ENCODE measurements at places on chromosomes 5 and 9.

GRCh38 chr5:177015156-177015555 lies 7.3 kb upstream of the ZNF346 start:
- DNase-seq, result no peak

- DNase-seq, result no peak
Measured at GRCh38 chr5:40875958-40876357, 33.3 kb upstream of the C7 start.

DNA sequence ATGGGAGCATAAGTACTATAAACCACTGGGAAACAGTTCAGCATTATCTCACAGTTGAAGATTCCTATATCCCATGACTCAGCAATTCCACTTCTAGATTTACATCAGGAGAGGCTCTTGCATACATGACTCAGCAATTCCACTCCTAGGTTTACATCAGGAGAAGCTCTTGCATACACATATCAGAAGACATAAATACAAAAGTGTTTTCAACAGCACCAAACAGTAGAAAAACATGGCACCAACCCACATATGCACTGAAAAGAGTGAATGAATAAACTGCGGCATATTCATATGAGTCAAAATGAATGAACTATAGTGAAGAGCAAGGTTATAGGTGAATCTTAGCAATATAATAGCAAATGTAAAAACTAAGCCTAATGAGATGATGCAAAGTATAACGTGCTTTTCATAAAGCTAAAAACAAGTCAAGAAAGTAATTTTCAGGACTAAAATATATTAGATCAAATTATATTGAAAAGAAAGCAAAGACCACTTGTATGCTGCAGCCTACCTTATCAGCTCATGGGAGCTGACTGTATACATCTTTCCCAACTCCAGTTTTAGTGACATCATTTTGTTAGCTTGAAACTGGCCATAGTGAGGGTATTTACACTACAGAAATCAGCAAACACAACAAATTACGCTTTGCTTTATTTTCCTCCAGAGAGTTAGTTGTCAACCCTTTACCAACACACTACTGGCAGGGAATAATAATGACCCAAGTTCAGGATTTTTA lies 95.8 kb downstream of the ANKRD18B start:
- no peak for DNase-seq

DNA sequence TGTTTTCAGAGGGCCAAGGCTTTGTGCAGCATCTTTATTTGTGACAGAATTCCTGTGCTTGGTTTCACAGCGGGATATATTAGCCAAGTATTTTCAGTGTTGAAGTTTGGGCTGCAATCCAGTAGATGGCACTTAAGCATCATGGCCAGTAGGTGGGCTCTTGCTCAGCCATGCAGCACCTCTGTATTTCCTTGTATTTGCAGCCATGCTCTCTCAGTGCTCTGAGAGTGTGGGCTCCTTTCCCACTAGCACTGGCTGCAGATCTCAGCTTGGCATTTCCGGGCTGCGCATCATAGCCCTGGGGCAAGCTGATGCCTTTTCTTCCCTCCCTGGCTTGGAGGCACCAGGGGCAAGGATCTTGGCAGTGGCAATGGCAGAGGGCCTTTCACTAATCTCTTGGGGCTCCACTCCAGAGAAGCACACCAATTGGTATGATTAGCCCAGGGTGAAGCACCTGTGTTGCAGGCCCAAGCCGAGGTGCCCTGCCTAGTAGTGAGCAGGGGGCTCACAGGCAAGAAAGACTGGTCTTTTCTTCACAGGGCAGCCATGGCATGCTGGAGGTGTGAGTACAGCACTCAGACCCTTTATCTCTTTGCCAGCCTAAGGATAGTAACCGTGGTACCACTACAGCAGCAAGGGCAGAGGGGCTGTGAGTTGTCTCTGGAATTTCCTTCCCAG lies 48.3 kb downstream of the SLCO6A1 start:
- peak; percentile 31 for DNase-seq

DNA sequence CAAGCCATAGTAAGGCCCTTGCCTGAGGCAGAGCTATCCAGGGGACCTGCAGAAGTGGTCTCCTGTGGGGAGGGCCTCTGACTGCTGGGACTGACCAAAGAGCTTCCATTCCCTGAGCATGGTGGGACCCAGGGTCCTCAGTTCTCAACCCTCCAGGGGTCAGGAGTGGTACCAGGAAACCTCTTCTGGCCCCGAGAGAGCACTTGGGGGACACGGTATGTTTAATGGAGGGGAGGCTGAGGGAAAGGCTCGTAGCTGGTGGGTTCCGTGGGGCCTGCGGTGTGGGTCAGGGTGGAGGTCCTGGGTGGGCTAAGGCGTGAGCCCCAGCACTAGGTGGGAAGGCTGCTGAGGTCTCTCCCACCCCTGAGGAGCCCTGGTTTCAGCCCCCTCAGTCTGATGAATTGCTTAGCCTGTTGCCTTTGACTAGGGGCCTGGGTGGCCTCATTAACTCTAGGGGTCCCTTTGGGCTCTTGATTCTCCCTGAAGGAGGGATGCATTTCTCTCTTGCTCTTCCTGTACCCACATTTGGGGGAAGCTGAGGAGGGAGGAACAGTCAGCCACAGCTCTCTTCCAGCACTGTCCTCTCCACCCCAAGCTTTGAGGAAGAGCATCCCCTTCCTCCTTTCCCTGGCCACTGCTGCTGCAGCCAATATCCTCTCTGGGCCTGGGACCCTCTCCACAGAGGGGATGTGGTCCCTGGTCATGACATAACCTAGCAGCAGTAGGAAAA lies 34.0 kb downstream of the CSF1R start:
- DNase-seq, result no peak

- DNase-seq, result no peak
Measured at GRCh38 chr9:32735476-32735875, 47.9 kb upstream of the TMEM215 start.

- DNase-seq, result peak; percentile 41
Measured at GRCh38 chr5:107985144-107985543, 314.4 kb upstream of the EFNA5 start.

GRCh38 chr9:134592018-134592818 lies 49.4 kb upstream of the COL5A1 start:
- DNase-seq, result no peak

GRCh38 chr5:14757850-14758249 lies 93.3 kb downstream of the OTULIN start:
- no peak for DNase-seq

DNA sequence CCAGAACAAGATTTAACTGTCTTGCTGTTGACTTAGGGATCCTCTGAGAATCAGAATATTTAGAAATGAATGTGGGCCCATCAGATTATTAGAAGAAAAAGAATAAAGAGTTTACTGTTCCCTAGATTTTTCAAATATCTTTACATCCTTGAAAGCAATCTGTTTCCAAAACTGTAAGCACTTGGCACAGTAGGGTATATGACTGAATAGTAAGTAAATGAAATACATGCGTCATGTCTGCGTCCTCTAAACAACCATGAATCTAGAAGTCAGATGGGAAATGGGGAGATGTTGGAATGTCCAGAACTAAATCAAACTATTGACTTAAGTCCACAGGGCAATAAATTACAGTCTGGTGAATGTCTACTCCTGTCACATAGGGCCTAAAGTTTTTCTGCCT lies 26.1 kb downstream of the TTC23L start:
- no peak for DNase-seq

DNA sequence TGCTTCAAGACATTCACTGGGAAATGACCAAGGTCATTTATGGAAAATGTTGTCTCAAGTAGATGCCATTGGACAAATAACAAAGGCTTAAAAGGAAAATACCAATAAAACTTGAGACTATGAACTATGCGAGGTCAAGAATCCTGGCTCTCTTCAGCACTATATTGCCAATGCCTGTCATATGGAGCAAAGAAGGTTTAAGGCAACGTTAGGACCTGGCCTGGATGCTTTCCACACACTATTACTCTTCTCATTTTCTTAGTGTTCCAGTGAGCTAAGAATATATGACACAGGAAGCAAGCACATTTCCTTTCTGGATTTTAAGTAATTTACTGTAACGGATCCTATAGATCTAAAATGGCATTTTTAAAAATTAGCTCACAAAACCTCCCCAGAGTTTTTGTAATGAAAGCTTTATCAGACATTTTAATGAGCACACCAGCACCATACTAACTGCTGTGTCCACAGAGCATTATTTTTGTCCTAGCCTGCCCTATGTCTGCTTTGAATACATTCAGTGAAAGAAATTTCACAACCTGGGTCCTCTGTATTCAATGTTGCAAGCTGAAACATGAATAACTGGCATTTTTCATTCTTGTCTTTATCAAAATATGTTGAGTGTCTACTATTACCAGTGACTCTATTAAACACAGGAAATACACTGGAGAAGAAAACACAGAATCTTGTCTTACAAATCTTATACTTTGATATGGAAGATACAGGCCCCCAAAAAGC lies 315.6 kb downstream of the CETN3 start:
- no peak for DNase-seq

DNA sequence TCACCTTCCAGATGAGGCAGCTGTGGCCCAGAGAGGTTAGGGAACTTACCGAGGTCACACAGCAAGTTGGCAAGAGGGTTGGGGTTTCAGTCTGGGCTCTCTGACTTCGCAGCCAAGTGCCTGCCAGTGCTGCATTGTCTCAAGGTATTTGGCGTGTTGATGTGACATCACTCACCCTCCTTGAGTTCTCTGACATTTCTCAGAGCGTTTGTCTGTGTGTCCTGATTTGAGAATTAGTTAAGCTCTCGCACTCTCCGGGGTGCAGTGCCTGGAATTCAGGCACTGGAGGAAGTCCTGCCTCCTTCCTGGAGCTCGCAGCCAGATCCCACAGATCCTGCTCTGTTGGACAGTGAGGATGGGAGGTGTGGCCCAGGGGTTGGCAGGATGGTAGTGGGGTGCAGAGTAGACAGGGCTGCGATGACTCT lies 25.7 kb downstream of the WWC1 start:
- DNase-seq, result no peak

DNA sequence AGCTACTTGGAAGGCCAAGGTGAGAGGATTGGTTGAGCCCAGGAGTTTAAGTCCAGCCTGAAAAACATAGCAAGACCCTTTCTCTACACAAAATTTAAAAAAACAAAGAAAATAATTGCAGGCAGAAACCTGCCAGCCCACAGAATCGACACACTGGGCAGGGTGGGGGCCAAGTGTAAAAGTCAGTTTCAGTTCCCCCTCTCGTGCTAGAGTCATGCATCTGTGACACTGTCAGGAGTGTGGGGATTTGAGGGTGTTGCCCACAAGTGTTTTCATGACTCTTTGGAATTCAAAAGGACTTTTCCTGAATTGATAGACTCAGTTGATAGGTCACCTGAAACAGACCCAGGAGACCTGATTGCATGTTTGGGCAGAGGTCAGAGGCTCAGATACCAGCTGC lies 47.6 kb downstream of the PRRC2B start:
- DNase-seq, result no peak

DNA sequence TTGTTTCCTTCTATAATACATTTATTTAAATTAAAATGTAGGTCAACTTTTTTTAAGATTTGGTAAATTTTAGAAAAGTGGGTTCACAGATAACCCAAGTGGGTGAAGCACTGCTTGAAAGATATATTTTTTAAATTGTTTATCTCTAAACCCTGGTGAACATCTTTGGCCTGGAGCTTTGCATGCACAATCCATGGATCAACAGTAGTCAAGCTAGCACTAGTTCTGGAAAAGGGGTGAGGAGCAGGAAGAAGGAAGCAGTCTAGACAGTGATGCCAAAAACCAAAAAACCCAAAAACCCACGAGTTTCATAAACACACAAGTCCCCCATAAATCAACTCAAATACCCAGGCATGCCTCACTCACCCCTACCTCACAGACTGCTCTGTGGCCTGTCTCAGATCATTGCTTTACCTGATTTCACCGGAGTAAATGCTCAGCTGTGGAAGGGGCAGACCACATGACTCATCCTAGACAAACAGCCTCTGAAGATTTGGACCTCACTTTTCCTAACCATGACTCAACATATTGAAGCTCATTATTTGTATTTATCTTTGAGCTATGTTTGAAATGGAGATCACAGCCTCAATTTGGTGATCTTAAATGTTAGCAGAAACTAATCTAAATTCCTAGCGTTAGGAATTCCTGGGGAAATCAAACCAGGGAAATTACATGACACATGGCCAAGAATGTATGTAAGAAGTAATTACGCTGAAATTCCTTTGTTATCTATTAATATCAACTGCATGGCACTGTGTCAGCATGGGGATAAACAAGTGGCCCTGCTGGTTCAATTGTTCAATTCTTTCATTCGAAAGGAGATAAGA lies 149.6 kb downstream of the ZNF608 start:
- no peak for DNase-seq

GRCh38 chr5:14357441-14357840 lies 214.3 kb downstream of the TRIO start:
- DNase-seq, result no peak

GRCh38 chr9:84554069-84554664 lies 115.4 kb upstream of the NTRK2 start:
- no peak for DNase-seq

DNA sequence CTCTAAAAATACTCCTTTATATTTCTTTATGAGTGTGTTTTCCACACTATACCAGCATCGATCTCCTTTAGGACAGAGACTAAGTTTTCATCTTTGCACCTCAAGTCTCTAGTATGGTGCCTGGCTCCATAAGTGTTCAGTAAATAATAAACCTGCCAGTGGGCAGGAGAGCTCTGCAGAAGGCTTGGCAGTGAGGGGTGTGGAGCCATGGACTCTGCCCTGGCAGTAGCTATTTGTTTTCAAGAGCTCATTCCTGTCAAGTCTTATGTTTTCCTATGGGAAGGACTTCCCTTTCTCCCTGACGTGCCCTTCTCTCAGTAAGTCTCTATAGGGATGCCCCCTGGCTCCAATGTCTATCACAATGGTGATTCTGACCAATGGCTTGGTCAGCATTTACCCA lies 252.2 kb downstream of the PIK3R1 start:
- no peak for DNase-seq

- no peak for DNase-seq
Measured at GRCh38 chr9:82490019-82490499, 501.5 kb downstream of the SPATA31D1 start.

GRCh38 chr5:7884491-7885267 lies 15.7 kb downstream of the MTRR start:
- no peak for DNase-seq

DNA sequence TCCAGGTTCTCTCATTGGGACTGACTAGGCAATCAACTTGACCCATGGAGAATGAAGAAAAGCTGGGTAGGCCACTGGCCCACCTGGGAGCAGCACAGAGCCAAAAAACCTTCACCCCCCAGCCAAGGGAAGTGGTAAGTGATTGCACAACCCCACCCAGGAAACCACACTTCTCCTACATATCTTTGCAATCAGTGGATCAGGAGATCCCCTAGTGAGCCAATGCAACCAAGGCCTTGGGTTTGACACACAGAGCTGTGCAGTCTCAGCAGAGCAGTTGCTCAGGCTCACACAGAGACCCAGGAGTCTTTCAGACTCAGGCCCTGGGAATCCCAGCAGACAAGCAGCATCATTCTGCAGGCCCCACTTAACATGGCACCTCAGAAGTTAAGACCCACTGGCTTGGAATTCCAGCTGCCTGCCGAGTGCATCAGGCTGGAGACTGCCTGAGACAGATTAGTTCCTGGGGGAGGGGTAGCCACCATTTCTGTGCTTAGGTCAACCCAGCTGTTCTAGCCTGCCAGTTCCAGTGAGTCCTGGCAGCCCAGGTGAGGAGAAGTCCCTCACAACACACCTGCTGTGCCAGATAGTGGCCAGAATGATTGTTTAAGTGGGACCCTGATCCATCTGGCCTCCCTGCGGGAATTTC lies 136.4 kb downstream of the SAXO1 start:
- DNase-seq, result no peak
